ENCODE measurements at places on chromosomes 7 and 10. TPM values are rescaled to one million over a fixed set of nuclear protein-coding genes. Genes with fewer than 3 reads are reported as not detected.

NPSR1 gene
- total RNA-seq, result not detected

ARMC3 gene
- total RNA-seq, result not detected

SLC18A3 gene
- total RNA-seq, result not detected

EGFR gene
- 121 TPM for total RNA-seq

TAS2R41 gene
- total RNA-seq, result not detected

ZNF804B gene
- not detected for total RNA-seq

CAMK2B gene
- total RNA-seq, result 0.04 TPM

ANKRD30A gene
- total RNA-seq, result not detected

PARG gene
- total RNA-seq, result 16.0 TPM
